ENCODE measurements at places on chromosomes 3 and 15.

GRCh38 chr15:33098094-33099058, 96.1 kb downstream of the FMN1 start:
- peak; percentile 84 for DNase-seq

DNA sequence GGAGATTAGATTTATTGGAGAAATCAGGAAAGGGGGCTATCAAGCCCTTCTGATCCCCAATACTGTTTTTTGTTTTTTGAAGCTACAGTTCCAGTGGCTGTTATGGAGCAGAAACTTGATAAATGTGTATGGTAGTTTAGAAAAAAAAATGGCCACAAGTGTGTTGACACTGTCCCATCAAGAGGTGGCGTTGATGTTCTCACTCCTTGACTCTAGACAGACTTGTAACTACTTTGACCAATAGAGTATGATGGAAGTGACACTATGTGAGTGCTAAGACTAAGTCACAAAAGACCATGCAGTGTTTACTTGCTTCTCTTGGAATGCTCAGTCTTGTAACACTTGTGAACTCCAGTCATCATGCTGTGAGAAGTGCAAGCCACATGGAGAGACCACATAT, 356.7 kb downstream of the PDCD6IP start:
- DNase-seq, result no peak

GRCh38 chr3:13113346-13114330, 40.4 kb upstream of the IQSEC1 start:
- no peak for DNase-seq

GRCh38 chr3:52144796-52145735, 9.2 kb downstream of the POC1A start:
- DNase-seq, result no peak

GRCh38 chr3:198017090-198017489, 57.1 kb downstream of the LMLN start:
- DNase-seq, result no peak

GRCh38 chr3:152742368-152743347, 92.3 kb upstream of the P2RY1 start:
- DNase-seq, result no peak
